ENCODE measurements at places on chromosomes 1 and 21.

- no peak for DNase-seq
These were observed 3.0 kb upstream of the S100A14 start for GRCh38 chr1:153619171-153619570.

DNA sequence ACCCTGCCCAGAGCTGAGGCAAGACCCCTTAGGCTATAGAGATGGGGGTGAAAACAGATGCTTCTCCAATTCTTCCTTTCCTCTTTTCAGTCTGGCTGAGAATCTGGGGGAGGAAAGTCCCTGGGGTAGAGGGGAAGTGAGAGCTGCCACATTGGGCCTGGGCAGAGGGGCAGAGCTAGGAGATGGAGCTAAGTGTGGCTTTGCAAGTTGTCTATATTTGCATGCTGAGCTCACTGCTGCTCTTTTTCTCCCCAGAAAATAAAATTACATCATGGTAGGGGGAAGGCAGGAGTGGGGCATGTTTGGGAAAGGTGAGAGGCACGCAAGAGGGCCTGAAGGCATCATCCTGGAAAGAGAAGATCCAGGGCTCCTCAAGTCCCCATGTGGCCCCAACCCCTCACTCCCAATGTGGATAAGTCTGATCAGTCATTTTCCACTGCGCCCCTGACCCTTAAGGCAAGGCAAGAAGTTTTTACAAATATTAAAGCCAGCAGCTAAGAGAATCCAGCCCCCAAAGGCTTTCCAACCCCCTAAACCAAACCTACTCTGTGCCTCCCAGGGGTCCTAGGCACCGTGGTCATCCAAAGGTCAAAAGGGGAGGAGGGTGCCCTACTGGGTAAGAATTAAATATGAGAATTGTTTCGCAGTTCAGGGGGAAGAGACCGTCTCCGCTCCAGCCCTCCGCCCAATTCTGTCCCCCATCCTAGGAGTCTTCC lies 500 bp upstream of the PEA15 start:
- DNase-seq, result no peak

- peak; percentile 21 for DNase-seq
These were observed 199.4 kb upstream of the CACYBP start for GRCh38 chr1:174800216-174800851.

DNA sequence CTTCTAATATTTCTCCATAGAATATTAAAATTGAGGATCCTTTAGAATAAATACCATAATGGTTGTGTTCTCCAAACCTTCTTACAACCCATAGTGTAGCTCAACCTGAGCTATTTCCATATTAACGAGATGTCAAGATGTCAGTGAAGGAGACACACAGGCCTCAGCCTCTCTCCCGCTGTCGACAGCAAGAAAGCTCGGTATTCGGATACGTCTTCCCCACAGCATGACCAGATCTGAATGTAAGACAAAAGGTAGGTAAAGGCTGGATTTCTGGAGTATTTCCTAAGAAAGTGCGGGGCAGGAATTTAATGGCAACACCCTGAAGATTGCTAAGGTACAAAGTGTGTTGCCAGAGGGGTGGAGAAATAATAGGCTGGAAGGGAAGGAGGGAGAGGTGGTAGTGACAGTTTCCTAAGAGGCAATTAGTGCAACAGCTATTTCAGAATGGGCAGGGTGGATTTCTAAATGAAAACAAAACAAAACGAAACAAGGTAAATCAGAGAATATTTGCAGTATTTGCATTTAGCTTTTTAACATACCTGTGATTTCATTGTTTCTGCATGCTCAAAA lies 1.7 kb downstream of the ADSS2 start:
- no peak for DNase-seq

- peak; percentile 67 for DNase-seq
These were observed 51.6 kb downstream of the GNG4 start for GRCh38 chr1:235597867-235598553.

GRCh38 chr21:14741256-14741655 lies 195.1 kb upstream of the SAMSN1 start:
- DNase-seq, result no peak

- no peak for DNase-seq
These were observed 33.5 kb downstream of the USP24 start for GRCh38 chr1:55181666-55182065.

- peak; percentile 12 for DNase-seq
These were observed 1288.3 kb upstream of the B3GALT2 start for GRCh38 chr1:194474701-194475100.

DNA sequence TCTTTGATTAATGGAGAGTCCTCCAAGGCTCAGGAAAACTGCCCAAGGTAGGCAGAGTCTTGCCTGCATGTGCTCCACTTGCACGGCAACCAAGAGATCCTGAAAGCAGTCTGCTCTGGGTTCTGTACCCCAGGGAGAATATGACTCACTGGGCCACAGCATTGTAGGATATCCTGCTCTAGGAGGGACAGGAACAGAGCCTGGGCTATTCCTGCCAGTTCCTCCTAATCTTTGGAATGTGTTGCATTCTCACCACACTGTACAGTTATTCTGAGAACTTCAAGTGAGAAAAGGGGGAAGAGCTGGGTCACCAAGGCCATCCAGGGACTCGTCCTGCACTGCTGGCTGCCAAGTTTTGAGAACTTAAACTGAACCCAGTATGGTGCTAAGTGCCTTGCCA lies 278.5 kb downstream of the MATN1 start:
- peak; percentile 22 for DNase-seq

DNA sequence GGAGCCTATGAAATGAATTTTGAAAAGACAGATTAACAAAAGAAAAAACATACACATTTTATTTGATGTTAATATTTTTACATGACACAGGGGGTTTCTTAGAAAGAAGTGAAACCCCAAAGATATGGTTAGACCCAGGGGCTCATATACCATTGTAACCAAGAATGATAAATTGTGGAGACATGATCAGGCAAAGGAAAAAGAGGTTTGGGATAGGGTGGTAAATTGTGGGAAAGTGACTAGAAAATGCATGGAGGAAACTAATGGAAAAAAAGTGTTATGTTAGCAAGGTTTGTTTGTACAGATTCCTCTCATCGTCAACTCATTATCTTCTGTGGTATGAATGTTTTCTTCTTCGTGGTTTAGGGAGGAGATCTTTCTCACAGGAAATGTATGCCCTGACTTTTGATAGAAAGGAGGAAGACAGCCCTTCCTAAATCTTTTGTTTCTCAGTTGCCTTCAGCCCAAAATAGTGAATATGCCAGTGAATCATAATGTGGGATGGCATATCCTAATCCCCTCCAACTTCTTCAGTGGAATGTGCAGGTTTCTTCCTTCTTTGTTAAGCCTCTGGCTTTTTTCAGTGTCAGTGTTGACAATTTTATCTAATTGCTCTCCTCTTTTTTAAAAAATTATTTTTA lies 140.4 kb upstream of the UBE2U start:
- peak; percentile 52 for DNase-seq
